ENCODE measurements at places on chromosomes 13 and 19. TPM values are rescaled to one million over a fixed set of nuclear protein-coding genes. Genes with fewer than 3 reads are reported as not detected.

PSMD8 gene
- total RNA-seq, result 326 TPM

ING1 gene
- total RNA-seq, result 12.7 TPM

CD320 gene
- 50.6 TPM for total RNA-seq

PDS5B gene
- 16.0 TPM for total RNA-seq

CA11 gene
- total RNA-seq, result not detected

ASF1B gene
- total RNA-seq, result 0.44 TPM

CYP2A6 gene
- not detected for total RNA-seq

FAM83E gene
- not detected for total RNA-seq

CCDC169 gene
- 1.3 TPM for total RNA-seq

GAPDHS gene
- total RNA-seq, result not detected

APLP1 gene
- 2.1 TPM for total RNA-seq

MEGF8 gene
- total RNA-seq, result 17.0 TPM

FBXO17 gene
- total RNA-seq, result 13.8 TPM

S1PR5 gene
- 2.0 TPM for total RNA-seq

SIGLEC8 gene
- total RNA-seq, result not detected

GPR42 gene
- total RNA-seq, result not detected

ESD gene
- total RNA-seq, result 94.5 TPM

PRKCG gene
- not detected for total RNA-seq

STOML3 gene
- not detected for total RNA-seq

PCDH9 gene
- total RNA-seq, result under 0.01 TPM

MYH14 gene
- total RNA-seq, result not detected

HSD11B1L gene
- 9.2 TPM for total RNA-seq

S1PR4 gene
- total RNA-seq, result not detected

OR4F17 gene
- total RNA-seq, result not detected

TOMM40 gene
- 144 TPM for total RNA-seq

TEAD2 gene
- 18.2 TPM for total RNA-seq

DNAAF3 gene
- total RNA-seq, result 0.66 TPM

ALOX5AP gene
- total RNA-seq, result 3.3 TPM

GPR4 gene
- total RNA-seq, result under 0.01 TPM

THSD1 gene
- 9.6 TPM for total RNA-seq

NAPSA gene
- total RNA-seq, result not detected

NMRK2 gene
- total RNA-seq, result not detected

ZNF57 gene
- total RNA-seq, result 3.7 TPM

AMH gene
- 1.1 TPM for total RNA-seq

KIR2DL3 gene
- total RNA-seq, result not detected

Data from placental pericyte (primary cell).